ENCODE measurements at places on chromosomes 7 and 10.

- DNase-seq = no peak
Measured at GRCh38 chr7:77352665-77353406, 63.3 kb downstream of the GSAP start.

GRCh38 chr7:52209614-52210013 is 825.8 kb upstream of the POM121L12 start:
- DNase-seq = no peak

- DNase-seq = no peak
Measured at GRCh38 chr10:24973163-24973562, 20.8 kb upstream of the PRTFDC1 start.

DNA sequence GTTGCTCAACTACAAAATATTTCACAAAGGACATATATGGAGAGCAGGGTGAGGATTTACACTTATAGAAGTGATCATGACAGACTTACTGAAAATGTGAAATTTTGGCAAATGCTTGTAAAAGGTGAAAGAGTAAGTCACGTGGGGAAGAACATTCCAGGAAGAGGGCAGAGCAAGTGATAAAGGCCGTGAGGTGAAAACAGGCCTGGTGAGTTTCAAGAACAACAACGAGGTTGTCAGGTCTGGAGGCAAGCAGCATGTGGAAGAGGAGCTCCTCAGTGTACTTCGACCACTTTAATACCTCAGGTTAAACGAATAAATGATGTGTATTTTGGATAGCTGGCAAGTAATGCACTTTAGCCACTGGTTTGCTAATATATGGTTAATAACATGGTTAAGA is 706.7 kb downstream of the PCDH15 start:
- DNase-seq = no peak

- DNase-seq = no peak
Measured at GRCh38 chr7:157508477-157508881, 171.7 kb downstream of the DNAJB6 start.

GRCh38 chr10:58264780-58265179 is 2.9 kb downstream of the IPMK start:
- DNase-seq = no peak
